ENCODE measurements at places on chromosomes 3 and 15. TPM values are rescaled to one million over a fixed set of nuclear protein-coding genes. Genes with fewer than 3 reads are reported as not detected.

The KY gene
- not detected for total RNA-seq

- no peak for DNase-seq
Observed at GRCh38 chr3:43817825-43818224, 127.1 kb downstream of the ABHD5 start.

- peak; percentile 30 for DNase-seq
Observed at GRCh38 chr3:101518421-101518871, 5.4 kb upstream of the SENP7 start.

The SNAPC5 gene
- total RNA-seq = 13.6 TPM

The OPA1 gene
- 57.8 TPM for total RNA-seq

- DNase-seq = no peak
Observed at GRCh38 chr3:113021471-113021870, 30.7 kb downstream of the GTPBP8 start.
